ENCODE measurements at places on chromosomes 12 and 14.

GRCh38 chr12:93098077-93098476 is 169.0 kb upstream of the EEA1 start:
- H3K36me3 ChIP-seq, result no peaks in the 10 kb centered on the region
- peak overlapping the region; percentile 60 for H3K4me3 ChIP-seq
- no peak overlapping the region for H3K27ac ChIP-seq
- DNase-seq, result peak; percentile 78
- no peaks in the 10 kb centered on the region for H3K27me3 ChIP-seq

DNA sequence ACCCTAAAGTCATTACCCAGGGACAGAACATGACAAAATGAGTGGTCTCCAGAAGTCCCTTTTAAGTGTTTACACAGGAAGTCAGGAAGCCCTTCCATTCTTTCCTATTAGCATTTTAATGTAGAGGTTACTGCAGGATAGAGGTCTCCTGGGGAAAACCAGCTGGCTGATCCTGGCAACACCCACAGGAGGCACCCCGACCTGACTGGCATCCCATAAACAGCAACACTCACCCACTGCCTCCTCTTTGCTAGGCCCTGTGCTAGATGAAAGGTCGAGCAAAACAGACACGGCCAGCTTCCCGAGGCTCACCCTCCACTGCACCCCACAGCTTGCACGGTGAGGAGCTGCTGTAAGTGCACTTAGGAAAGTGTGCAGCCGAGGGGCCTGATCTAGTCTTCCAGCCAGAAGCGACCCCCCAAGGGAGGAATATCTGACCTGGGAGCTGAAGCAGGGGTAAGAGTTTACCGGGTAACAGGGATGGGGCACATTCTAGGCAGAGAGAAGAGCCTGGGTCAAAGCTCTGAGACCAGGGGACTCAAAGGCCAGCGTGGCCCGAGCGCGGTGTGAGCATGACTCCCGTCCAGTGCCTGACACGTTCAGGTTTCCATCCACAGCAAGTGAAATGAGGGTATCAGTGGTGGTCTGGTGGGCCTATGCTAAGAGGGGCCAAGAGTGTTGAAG is 9.0 kb downstream of the DAZAP2 start:
- H3K4me3 ChIP-seq, result peak overlapping the region; percentile 41
- peaks cover 44% of the 10 kb centered on the region for H3K4me1 ChIP-seq
- no peaks in the 10 kb centered on the region for H3K27me3 ChIP-seq
- no peak for DNase-seq
- peak overlapping the region; percentile 75 for H3K27ac ChIP-seq

DNA sequence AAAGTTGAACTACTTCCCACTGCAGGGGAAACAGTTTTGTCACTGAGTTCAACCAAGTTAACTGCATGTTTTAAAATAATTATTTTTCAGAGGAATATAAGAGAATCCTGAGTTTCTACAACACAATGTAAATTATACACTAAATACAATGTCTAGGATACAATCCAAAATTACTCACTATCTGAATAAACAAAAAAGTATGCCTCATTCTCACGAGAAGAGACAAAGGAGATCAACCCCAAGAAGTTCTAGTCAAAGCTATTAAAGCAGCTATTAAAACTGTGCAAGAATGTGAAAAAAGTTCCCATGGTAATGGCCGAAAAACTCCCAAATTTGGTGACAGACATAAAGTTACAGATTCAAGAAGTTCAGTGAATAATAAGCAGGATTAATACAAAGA is 8.8 kb upstream of the KCNK13 start:
- H3K4me3 ChIP-seq, result no peak overlapping the region
- H3K27me3 ChIP-seq, result peaks cover 61% of the 10 kb centered on the region
- H3K27ac ChIP-seq, result no peak overlapping the region
- no peak for DNase-seq
- H3K4me1 ChIP-seq, result no peaks in the 10 kb centered on the region

DNA sequence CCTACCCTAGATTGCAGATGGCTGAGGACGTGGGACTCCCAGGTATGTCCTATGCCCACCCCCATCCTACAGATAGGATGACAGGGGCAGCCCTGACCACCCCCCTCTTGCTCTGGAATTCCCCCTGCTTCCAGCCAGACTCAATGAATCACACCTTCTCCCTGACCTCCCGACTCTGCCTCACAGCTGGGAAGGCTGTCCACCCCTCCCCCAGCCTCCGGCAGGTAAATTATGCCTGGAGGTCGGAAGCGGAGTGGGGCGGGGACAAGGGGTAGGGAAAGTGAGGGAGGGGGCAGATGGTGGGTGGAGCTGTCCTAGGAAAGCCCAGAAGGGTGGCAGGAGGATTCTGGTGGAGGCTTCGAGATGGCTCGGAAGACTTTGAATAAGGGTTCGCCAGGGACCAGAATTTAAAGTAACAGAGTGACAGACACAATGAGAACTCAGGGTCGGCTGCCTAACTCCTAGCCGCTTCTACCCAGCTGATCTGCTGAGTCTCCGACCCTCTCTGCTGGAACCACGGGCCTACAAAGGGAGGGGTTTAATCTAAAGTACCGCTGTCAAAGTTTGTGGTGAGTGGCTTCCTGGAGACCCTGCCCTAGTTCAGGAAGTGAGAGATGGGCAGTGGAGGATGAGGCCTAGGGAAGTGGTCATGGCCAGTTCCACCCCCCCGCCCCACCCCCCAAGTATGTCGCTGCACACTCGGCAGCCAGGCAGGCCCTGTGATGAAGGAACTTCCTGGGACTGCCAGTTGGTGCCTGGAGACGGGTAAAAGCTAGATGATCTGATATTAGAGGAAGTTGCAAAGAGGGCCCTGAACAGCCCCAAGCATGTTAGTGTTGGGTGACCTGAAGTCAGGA is 4.2 kb downstream of the PLEKHG3 start:
- peak; percentile 23 for DNase-seq
- H3K27me3 ChIP-seq, result peaks cover 15% of the 10 kb centered on the region
- no peak overlapping the region for H3K27ac ChIP-seq
- H3K4me1 ChIP-seq, result peaks cover 36% of the 10 kb centered on the region
- peak overlapping the region; percentile 78 for H3K4me3 ChIP-seq

GRCh38 chr14:63045612-63046320 is 508 bp upstream of the KCNH5 start:
- no peak overlapping the region for H3K4me3 ChIP-seq
- H3K4me1 ChIP-seq, result no peaks in the 10 kb centered on the region
- peaks cover 8% of the 10 kb centered on the region for H3K36me3 ChIP-seq
- DNase-seq, result no peak

DNA sequence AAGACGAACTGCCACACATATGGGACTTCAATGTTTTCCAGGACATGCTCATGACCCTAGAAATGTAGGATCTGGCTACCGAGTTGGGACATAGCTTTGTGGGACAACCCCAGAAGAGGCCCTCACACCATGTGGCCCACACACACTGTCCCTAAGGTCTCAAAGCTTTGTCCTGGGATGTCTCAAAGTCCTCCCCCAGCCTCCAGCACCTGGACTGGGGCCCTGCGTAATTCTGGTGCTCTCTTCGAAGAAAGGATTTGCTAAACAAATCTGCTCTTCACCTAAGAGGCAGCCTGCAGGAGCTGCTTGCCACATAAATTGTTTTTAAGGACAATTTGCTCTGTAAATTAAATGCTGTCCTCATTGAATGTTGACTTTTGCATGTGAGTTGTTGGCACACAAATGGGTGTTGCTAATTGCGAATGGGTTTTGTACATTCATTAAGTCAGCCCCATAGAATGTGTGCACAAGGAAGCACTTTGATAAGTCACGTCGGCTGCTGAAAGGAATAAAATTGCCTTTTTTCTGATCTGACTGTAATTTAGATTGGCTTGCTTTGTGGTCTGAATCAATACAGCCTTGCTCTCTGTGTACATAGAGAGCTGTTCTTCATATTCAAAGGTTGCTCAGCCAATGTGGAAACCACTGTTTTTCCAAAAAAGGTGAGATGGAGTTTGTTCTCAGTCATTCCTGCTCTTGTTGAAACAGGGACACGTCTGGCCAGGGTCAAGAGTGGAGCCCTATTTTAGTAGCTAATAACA is 161.6 kb upstream of the PWP1 start:
- H3K27me3 ChIP-seq, result no peaks in the 10 kb centered on the region
- no peaks in the 10 kb centered on the region for H3K4me1 ChIP-seq
- H3K27ac ChIP-seq, result no peak overlapping the region
- no peaks in the 10 kb centered on the region for H3K36me3 ChIP-seq
- no peak overlapping the region for H3K4me3 ChIP-seq

DNA sequence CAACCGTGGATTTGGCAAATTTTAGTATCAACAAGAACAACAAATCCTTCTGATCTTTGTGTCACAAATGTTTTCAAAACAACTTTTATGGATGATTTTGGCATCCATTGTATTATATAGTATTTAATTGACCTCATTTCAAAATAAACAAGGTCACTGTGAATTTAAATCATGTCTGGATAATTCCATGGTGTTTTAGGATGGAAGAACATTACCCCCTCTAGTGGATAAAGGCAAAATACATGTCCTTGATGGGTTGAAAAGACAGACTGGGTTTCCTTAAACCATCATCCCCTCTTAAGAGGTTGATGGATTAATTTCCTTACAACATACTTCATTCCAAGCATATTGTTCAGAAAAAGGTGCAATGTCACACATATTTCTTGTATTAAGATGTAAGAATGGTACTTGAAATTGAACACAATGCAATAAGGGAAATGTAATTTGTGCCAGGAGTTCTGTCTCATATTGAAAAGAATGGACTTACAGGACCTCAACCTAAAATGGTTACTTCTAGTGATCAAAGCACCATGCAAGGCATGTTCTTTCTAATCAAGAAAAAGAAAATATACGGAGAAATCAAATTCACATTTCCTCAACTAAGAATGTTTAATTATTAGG is 352.0 kb downstream of the BCAT1 start:
- H3K4me3 ChIP-seq, result no peak overlapping the region
- no peaks in the 10 kb centered on the region for H3K27me3 ChIP-seq
- H3K27ac ChIP-seq, result no peak overlapping the region
- H3K36me3 ChIP-seq, result no peaks in the 10 kb centered on the region
- no peak for DNase-seq
- peaks cover 28% of the 10 kb centered on the region for H3K4me1 ChIP-seq

- H3K27ac ChIP-seq, result no peak overlapping the region
- no peak overlapping the region for H3K4me3 ChIP-seq
- no peaks in the 10 kb centered on the region for H3K4me1 ChIP-seq
- no peak for DNase-seq
These were observed 57.5 kb downstream of the SOS2 start for GRCh38 chr14:50173891-50174290.

DNA sequence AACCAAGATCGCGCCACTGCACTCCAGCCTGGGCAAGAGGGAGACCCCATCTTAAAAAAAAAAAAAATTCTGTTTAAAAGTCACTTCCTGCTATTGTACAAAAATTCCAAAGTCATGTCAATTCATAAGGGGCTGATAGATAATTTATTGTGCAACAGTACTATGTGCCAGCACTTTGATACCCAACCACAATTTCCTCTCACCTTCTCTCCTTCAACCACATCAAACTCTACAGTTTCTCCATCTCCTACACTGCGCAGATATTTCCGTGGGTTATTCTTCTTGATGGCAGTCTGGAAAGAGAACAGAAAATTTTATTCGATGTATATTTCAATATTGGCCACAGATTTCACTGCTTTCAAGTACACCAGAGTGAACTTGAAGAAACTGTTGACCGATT is 7.6 kb downstream of the YBX3 start:
- no peaks in the 10 kb centered on the region for H3K27me3 ChIP-seq
- H3K4me1 ChIP-seq, result peaks cover 16% of the 10 kb centered on the region
- H3K27ac ChIP-seq, result peak overlapping the region; percentile 76
- peaks cover 18% of the 10 kb centered on the region for H3K36me3 ChIP-seq
- no peak for DNase-seq

GRCh38 chr12:56948457-56948777 is 9.0 kb downstream of the RDH16 start:
- no peak for DNase-seq
- H3K36me3 ChIP-seq, result peaks cover 8% of the 10 kb centered on the region
- no peak overlapping the region for H3K4me3 ChIP-seq

DNA sequence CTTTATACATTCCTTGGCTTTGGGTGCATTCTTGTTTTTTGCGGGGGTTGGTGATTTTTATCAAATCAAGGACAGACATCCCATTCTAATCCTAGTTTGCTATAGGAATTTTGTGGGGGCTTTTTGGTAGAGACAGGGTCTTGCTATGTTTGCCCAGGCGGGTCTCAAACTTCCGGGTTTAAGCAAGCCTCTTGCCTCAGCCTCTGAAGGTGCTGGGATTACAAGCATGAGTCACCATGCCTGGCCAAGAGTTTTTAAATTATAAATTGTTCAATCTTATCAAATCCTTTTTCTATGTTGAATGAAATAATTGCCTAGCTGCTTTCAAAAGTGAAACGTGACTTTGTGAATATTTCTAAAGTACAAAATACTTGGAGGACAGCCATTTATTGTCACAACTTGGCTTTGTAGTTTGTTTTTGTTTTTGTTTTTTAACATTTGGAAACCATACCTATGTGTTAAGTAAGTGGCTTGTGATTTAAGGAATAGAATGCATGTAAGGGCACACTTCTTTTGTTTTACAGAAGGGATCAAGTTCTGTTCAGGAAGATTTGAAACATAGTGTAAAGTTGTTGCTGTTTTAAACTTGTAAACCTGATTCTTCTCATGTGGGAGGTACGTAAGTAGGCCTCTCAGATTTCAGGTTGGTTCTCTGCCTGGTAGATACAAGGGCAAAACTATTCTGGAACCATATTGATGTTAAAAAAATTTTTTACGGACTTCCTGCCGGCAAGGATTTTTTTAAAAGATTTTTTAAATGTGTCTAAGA is 13.4 kb downstream of the MARK3 start:
- H3K27ac ChIP-seq, result peak overlapping the region; percentile 41
- no peak for DNase-seq
- peaks cover 60% of the 10 kb centered on the region for H3K4me1 ChIP-seq
- H3K4me3 ChIP-seq, result no peak overlapping the region

DNA sequence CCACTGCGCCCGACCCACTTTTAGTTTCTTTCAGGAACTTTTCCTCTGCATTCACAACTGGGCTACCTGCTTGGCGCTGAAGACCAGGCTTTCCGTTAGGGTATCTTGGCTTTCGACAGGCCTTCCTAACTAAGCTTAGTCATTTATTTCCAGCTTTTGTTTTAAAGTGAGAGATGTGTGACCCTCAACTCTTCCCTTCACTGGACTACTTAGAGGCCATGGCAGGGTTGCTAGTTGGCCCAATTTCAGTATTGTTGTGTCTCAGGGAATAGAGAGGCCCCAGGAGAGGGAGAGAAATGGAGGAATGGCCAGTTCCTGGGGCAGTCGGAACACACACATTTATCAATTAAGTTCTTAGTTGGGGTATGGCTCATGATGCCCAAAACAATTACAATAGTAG is 10.4 kb downstream of the MTA1 start:
- DNase-seq, result no peak
- H3K4me3 ChIP-seq, result no peak overlapping the region
- peaks cover 33% of the 10 kb centered on the region for H3K4me1 ChIP-seq
- no peaks in the 10 kb centered on the region for H3K27me3 ChIP-seq
- no peaks in the 10 kb centered on the region for H3K36me3 ChIP-seq

All from naive B cell (primary cell).